ENCODE measurements at places on chromosomes 11 and 22.

GRCh38 chr11:108854346-108854745 lies 189.5 kb downstream of the DDX10 start:
- DNase-seq, result no peak

- DNase-seq, result no peak
Observed at GRCh38 chr11:46272816-46273427, 4.5 kb upstream of the CREB3L1 start.

DNA sequence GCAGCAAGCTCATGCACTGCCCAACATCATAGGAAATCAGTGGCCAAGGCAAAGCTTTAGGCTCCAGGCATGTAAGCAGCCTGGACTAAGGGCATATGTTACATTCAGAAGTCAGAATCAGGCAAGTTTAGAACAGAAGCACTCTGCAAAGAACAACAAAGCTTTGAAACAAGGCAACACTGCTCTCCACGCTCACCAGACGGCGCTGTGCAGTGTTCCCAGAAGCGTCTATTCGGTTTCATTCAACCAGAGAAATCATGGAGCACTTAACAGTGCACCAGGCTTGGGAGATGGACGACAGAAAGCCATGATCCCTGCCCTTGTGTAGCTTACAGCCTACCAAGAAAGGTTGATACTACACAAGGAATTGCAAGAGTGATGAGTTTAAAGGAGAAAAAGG lies 555.8 kb downstream of the BUD13 start:
- no peak for DNase-seq

GRCh38 chr11:3841426-3842350 lies 929 bp upstream of the RHOG start:
- peak; percentile 95 for DNase-seq

- no peak for DNase-seq
Observed at GRCh38 chr11:111347723-111348115, 31.4 kb downstream of the POU2AF1 start.

DNA sequence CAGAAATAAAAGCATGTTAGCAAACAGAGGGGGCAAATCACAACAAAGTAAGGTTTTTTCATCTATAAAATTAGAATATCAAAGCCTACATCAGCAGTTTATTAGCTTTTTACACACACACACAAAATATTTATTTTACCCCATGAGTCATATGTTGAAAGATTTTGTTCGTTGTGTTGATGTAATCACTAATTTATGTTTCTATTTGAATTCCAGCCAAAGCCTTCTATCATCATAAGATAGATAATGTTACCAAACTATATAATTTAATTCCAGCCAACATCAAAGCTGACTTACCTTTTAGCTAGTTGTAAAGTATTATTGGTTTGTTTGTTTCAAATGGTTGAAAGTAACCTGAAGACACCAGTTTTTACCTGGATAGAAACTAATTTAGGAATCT lies 458.0 kb upstream of the ARHGAP42 start:
- no peak for DNase-seq

DNA sequence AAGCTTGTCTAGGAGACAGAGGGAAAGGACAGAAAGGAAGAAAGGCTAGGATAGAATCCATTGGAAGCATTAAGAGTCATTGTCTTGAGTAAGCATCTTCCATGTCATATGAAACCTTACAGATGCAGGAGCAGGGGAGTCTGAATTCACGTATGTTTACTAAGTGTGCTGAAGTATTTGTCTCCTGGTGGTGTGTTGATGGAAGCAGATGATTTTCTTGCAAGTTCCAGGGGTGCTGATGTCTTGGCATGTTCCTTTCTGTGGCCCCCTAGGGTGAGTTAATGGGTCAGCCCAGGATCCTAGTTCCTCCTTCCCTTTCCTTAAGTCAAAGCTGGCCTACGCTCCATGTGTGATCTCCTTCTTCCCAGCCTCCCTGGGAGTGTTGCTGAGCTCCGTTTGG lies 110.2 kb downstream of the TEAD1 start:
- DNase-seq, result no peak

GRCh38 chr11:47449541-47449940 lies 605 bp upstream of the RAPSN start:
- DNase-seq, result no peak

DNA sequence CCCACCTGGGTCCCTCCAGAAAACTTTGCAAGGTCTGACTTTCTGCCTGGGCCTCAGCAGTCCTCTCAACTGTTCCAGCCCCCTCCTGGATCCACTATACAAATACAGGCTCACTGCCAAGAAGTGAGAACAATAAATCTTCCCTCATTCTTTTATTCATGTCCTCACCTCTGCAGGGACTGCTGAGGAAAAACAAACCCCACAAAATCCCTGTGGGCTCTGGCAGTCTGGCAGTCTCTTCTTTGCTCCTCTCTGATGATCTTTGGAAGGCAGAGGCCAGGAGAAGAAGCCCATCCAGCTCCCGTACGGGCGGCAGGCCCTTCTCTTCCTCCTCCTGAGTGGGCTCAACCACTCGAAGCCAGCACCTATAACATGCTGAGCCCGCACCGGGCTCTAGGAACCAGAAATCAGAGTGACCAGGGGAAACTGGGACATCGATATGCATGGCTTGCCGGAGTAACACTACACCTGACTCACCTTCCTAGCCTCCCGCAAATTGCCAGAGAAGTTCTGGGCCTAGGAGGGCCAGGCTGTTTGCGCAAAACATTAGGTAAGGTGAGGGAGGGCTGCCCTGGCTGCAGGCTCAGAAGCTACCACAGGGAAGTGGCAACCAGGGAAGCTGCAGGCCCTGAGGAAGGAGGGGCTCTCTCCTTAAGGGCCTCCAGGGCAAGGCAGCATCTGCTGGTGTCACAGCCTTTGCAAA lies 24.2 kb downstream of the TMPRSS5 start:
- DNase-seq, result no peak

DNA sequence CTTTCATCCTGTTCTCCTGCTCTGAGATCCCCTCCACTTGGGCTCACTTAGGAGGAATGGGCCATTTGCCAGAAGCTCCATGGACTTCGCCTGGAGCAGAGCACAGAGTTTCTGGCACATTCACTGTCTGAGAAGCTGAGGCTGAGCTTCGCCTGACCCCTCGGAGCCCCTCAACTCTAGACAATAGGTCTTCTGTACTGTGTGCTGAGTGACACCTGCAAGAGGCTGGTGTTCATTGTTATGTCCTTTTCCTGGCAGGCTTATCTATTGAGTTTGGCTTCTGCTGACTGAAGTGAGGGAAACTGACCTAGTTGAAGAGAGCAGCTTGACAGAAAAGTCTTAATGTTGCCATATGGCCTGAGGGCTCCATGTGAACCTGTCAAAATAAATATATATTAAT lies 124.3 kb downstream of the EHF start:
- no peak for DNase-seq

- no peak for DNase-seq
Observed at GRCh38 chr22:32994898-32995297, 63.3 kb downstream of the SYN3 start.

- no peak for DNase-seq
Observed at GRCh38 chr22:36081023-36081431, 52.4 kb upstream of the RBFOX2 start.

All from stimulated activated CD4-positive, alpha-beta T cell treated with anti-CD3 and anti-CD28 coated beads, TNF-alpha, amount 100 ng/mL, for 24 hours (primary cell).